Stimulated activated CD8-positive, alpha-beta memory T cell treated with anti-CD3 and anti-CD28 coated beads, Interleukin-12 subunit alpha, Interleukin-12 subunit beta, amount 100 ng/mL, for 4 hours (primary cell): ENCODE measurements at places on chromosomes 2 and 18.

DNA sequence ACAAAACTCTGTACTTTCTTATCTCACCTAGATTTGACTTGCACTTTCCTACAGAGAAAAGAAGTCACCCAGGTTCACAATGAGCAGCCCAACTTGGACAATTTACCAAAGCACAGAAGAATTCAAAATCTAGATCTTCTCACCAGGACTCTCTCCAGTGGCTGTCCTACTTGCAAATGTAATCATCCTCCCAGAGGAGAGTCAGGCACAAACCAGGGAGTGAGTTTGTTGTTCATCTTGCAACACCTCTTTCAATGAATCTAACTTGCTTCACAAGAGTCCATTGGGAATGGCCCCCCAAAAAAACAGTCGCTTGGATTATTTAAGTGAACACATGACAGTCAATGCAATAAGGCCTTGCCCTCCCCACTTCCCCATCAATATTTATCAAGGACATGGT is 144.6 kb downstream of the ATL2 start:
- DNase-seq, result no peak

DNA sequence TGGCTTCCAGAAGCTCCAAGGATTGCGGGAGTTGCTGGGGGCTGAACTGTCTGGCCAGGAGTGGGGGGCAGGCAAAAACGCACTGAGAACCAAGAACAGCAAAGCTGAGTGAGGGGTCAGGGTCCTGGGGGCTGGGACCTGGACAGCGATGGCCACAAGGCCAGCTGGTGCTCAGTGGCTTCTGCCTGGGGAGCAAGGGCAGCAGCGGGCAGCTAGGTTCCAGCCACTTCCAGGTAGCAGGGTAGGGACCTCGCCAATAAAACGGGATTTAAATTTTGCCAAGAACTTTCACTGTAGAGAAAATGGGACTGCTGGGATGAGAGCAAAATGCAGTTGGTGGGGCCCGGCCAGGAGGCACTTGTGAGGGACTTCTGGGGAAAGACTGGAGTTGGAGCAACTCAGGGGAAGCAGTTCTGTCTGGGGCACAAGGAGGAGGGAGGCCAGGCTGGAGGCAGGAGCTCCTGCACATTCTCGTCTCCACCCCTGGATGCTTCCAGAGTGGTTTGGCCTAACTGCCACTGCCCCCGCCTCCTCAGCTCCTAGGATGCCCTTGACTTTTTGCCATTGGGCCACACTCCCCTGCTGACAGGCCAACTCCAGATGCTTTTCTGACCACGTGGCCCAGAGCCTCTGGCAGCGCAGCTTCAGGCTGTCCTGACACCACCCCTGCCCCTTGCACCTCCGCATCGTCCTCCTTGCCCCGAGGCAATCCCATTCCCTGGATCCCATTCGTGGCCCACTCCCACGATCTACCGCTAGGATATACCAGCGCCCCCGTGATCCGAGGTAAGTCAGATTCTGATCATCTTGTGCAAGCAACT is 5.5 kb upstream of the CCDC74A start:
- no peak for DNase-seq

DNA sequence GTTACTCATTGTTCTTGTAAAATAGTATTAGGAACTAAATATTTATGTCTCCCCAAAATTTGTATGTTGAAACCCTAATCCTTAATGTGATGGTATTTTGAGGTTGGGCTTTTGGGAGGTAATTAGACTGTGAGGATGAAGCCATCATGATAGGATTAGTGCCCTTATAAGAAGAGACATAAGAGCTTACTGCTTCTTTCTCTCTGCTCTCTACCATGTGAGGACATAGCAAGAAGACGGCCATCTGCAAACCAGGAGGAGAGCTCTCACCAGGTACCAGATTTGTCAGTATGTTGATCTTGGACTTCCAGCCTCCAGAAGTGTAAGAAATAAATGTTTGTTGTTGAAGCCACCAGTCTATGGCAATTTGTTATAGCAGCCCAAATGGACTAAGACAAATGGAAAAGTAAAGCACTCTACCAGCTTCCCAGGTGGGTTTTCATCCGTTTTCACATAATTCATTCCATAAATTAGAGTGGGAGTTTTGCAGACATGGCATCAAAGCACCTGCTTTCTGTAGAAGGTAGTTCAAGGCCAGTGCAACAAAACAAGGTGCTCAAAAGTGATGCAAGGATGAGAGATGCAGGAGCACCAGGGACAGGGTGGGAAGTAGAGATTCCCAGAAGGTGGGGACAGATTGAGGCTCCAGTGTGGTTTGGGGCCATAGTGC is 70.7 kb downstream of the MYCN start:
- no peak for DNase-seq

DNA sequence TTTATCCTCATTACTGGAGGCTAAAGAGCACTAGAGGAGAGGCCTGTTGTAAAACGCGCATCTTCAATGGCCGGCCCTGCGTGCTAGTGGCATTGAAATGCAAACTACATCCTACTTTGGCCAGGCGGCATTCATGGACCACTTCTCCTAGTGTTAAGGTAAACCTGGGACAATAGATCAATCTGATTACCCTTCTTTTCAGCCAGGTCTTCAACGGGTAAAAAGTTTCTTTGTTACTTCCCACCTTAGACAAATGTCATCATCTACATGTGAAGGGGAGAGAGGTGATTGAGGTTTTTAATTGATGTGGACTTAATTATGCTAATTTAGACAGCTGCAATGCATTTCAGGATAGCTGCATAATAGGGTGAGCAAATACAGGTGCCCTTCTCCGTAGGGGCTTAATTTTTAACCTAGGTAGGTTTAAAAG is 628.0 kb downstream of the ZEB2 start:
- no peak for DNase-seq

- no peak for DNase-seq
Observed at GRCh38 chr2:240458900-240459391, 23.5 kb downstream of the GPC1 start.

- no peak for DNase-seq
Observed at GRCh38 chr18:29840089-29840488, 1202.5 kb downstream of the DSC3 start.

DNA sequence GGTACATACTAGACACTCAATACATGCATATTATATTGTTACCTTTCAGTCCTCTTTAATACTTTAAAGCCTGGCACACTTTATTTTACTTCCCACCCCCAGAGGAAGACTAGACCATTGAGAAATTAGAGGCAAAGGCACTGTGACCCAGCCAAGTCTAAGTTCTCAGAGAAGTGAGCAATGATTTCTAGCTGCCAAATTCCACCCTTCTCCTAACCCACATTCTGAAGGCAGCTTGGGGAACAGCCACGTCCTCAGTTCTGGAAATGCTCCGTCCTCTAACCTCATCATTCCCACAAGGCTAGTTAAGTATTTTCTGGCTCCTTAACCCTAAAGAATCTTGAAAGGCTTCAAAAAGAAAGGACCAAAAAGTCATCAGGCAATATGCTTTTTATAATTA is 86.6 kb downstream of the COL5A2 start:
- DNase-seq, result no peak

GRCh38 chr2:33681364-33681757 is 82.3 kb upstream of the FAM98A start:
- DNase-seq, result no peak

DNA sequence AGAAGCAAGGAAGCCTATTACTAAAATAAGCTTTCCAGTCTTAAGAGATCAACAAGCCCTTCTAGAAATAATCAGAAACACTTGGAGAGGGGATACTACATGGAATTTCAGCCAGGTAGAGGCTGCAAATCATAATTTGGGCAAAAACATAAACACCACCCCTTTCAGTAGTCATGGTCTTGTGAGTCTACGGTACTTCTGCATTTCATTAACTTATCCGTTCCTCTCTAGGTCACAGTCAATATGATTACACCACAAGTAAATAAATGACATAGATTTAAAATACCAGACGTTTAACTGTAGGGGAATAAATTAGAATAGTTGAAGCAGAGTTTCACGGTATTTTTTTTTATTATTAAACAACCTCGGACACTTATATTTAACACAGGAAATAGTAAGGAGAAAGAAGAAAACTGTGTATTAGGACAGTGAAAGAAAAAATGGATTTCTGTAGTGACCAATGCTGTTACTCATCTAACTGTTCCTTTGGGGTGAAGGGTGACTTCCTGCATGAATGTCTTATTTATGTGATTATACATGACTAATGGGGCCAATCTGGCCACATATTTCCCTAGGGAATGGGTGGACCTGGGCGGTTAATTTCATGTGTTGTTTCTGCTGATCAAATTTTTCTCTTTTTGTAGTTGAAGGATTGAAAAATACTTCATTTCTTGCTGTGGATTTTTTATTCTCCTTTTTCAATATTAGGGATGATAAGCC is 456.6 kb upstream of the UBE2E3 start:
- DNase-seq, result no peak

- DNase-seq, result no peak
Observed at GRCh38 chr2:149819356-149819957, 231.9 kb upstream of the MMADHC start.
